HT1080 (cell line): ENCODE measurements at places on chromosomes 7 and 10. TPM values are rescaled to one million over a fixed set of nuclear protein-coding genes. Genes with fewer than 3 reads are reported as not detected.

Gene RPA3
- 45.0 and 56.6 TPM in 2 replicates for total RNA-seq

Gene MAT1A
- total RNA-seq = 0.13 and 0.94 TPM in 2 replicates

Gene FAM180A
- total RNA-seq = not detected in 2 replicates

Gene LRRC18
- 0.59 and 0.70 TPM in 2 replicates for total RNA-seq

Gene DNAJC12
- total RNA-seq = 0.98 and 2.1 TPM in 2 replicates

Gene CCDC7
- total RNA-seq = 1.5 and 2.4 TPM in 2 replicates

Gene C10orf62
- total RNA-seq = not detected in 2 replicates

Gene TPST1
- total RNA-seq = 46.4 and 51.6 TPM in 2 replicates
